ENCODE measurements at places on chromosomes 6 and 20.

DNA sequence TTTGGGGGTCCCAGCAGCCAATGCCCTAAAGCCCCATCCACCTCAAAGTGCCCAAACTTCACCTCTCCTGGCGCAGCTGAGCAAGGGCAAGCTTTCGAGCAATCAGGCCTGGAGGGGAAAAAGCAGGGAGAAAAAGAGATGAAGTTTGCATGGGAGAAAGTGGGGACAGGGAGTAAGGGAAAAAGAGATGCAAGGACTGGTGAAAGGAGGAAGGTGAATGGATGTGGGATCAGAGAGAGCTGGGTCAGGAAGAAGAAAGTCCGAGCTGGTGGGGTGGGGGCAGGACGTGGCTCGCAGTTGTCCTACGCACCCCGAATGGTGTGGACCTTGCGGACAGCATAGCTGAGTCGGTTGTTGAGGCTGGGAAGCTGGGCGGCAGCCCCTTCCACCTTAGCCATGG, 6.5 kb upstream of the PSORS1C2 start:
- peaks cover 18% of the 10 kb centered on the region for H3K36me3 ChIP-seq
- no peak overlapping the region for H3K4me3 ChIP-seq
- no peaks in the 10 kb centered on the region for H3K4me1 ChIP-seq
- H3K27me3 ChIP-seq: no peaks in the 10 kb centered on the region
- no peak overlapping the region for H3K27ac ChIP-seq

DNA sequence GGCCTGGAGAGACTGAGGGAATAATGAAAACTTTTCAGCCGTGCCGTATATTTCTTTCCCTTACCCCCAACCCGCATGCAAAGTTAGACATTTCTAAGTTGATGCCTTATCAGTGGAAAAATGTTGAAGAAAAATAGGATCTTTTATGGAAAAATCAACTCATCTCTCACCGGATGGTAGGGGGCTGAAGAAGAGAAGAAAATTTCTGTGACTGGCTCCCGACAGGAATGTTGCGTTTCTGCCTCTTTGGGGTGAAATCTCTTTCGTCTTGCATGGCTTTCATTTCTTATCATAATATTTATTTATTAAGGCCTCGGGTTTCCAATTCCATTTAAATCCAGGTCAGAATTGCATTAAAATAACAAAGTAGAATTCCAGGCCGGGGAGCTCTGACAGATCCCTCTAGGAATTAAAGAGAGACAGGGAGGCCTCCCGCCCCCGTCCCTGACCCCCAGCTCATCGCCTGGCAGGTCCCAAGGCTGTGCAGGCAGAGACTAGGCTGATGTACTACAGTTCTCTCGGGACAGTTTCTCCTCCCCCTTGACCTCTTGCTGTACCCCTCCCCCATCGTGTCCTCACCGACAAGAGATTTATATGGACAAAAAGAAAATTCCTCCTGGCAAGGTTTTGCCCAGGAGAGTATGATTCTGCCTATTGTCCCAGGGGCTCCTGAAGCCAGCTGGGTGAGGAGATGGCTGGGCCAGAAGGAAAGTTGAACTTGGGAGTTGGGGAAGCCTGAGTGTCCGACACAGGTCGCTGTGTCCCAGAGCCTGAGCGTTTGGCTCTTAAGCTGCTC, 1.3 kb downstream of the SCUBE3 start:
- H3K27ac ChIP-seq: no peak overlapping the region
- H3K4me3 ChIP-seq: no peak overlapping the region
- no peak for DNase-seq
- H3K4me1 ChIP-seq: peaks cover 14% of the 10 kb centered on the region
- H3K36me3 ChIP-seq: no peaks in the 10 kb centered on the region

DNA sequence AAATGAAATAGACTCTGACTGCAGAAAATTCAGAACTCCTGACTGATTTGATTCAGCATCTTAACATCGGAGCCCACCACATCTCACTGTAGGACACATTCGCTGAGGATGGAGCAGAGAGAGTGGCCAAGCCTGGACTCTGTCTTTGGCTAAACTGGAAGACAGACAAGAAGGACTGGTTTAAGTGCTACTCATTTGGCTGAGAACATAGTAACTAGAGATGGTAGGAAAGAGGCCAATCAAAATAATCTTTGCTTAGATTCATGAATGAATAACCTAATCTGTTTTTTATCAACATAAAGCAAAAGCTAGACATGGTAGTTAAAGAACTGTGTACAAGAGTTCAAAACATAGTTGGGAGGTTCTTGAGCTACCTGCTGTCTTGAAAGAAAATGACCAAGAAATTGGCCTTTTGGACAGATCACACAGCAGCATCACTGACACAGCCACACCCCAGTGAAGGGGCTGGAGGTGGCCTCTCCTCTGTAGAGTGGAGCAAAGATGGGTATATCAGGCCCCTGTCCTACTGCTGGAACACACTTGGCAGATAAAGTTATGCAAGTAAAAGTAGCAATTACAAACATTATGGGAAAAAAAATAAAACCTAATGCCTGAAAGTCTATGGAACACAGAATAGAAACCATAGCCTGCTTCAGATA, 87.1 kb upstream of the NT5E start:
- no peaks in the 10 kb centered on the region for H3K36me3 ChIP-seq
- no peak overlapping the region for H3K4me3 ChIP-seq
- H3K27me3 ChIP-seq: no peaks in the 10 kb centered on the region
- no peaks in the 10 kb centered on the region for H3K4me1 ChIP-seq

GRCh38 chr20:2834401-2835110, 5.9 kb downstream of the PCED1A start:
- H3K4me1 ChIP-seq: peaks cover 9% of the 10 kb centered on the region
- DNase-seq: no peak
- peaks cover 6% of the 10 kb centered on the region for H3K36me3 ChIP-seq
- H3K4me3 ChIP-seq: no peak overlapping the region

- H3K27me3 ChIP-seq: no peaks in the 10 kb centered on the region
- H3K27ac ChIP-seq: no peak overlapping the region
- DNase-seq: no peak
- H3K4me1 ChIP-seq: peaks cover 5% of the 10 kb centered on the region
- peaks cover 44% of the 10 kb centered on the region for H3K36me3 ChIP-seq
Observed at GRCh38 chr20:41177636-41178035, 40.3 kb downstream of the PLCG1 start.

GRCh38 chr6:136640132-136640915, 90.1 kb upstream of the MAP7 start:
- no peak overlapping the region for H3K27ac ChIP-seq
- peaks cover 46% of the 10 kb centered on the region for H3K36me3 ChIP-seq
- peaks cover 5% of the 10 kb centered on the region for H3K4me1 ChIP-seq
- DNase-seq: no peak

DNA sequence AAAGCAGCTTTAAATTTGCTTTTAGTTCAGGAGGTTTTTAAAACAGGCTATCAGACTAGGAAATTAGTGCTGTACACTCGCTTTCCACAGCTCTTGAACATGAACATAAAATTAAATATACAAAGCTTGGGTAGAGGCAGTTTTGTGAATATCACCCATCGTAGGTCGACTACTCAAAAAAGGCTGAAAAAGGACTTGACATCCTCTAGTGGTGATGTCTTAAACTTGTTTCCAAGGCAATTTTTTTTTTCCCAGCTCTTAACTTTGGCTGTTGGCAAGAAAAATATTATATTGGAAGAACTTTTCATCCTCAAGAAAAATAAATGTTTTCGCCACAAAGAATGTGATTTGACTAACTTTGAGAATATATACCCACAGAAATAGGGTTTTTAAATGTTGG, 2.9 kb downstream of the MAP7 start:
- no peak overlapping the region for H3K4me3 ChIP-seq
- DNase-seq: no peak
- H3K27ac ChIP-seq: no peak overlapping the region
- H3K27me3 ChIP-seq: peaks cover 19% of the 10 kb centered on the region

DNA sequence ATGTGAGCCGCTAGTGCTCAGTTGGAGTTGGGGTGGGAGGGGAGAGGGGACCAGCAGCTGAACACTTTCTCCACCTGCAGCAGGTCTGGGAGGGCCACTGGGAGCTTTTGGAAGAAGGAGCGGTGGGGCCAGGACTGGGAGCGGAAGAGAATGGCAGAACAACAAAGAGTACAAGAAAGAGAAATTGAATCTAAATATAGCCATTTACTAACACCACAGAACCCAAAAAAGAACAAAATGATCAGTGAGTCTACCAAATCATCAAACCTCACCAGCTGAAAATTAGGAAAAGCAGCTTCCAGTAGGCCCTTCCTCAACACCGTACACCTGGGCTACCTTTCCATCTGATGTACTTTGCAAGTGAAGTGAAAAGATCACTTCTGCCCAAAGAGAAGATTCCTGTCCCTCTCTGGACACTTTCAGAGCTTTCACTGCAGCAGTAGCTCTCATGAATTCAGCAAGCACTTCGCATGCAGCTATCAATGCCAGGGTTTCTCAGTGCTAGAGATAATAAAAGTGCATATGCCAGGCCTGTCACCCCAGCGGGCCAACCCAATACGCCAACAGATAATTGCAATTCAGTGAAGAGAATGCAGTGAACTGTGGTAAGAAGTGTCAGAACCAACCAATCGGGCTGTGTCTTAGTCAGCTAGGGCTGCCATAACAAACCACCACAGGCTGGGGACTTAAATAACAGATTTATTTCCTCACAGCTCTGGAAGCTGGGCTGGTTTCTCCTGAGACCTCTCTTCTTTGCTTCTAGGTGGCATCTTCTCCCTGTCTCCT, 597 bp downstream of the LY86 start:
- peak overlapping the region; percentile 34 for H3K4me3 ChIP-seq
- H3K36me3 ChIP-seq: no peaks in the 10 kb centered on the region
- H3K4me1 ChIP-seq: peaks cover 46% of the 10 kb centered on the region

GRCh38 chr20:35274172-35275092, 3.5 kb downstream of the MMP24OS start:
- peaks cover 37% of the 10 kb centered on the region for H3K4me1 ChIP-seq
- DNase-seq: no peak
- H3K27me3 ChIP-seq: no peaks in the 10 kb centered on the region
- no peak overlapping the region for H3K27ac ChIP-seq
- no peak overlapping the region for H3K4me3 ChIP-seq

- no peaks in the 10 kb centered on the region for H3K4me1 ChIP-seq
- no peaks in the 10 kb centered on the region for H3K36me3 ChIP-seq
- H3K27me3 ChIP-seq: peaks cover 3% of the 10 kb centered on the region
Observed at GRCh38 chr6:104589940-104590339, 269.8 kb downstream of the HACE1 start.

DNA sequence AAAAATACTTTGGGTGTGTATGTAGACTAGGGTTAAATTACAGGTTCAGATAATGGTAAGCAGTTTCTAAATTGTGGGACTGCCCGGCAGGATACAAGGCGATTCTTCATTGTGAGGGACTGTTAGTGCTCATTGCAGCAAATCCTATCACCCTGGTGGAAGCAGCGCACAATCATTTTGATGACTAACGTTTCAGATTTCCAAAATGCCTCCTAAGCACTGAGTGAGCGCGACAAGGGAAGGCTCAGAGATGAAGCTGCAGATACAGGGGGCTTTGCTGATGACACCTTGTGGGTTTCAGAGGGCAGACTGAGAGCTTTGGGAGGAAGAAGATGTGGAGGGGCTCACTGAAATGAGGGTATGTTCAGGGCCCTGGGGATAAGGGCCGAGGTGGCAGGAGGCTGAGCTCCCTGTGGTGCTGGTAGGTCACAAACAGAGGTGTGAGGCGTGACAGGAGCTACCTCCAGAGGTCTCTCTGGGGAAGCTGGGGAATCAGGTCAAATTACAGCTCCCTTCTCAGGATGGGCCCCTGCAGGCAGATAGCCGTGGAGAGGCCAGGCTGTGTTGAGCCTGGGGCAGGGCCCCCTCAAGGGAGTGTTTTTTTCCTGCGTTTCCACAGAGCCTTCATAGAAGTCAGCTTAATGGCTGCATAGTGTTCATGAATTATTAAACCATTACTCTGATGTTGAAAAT, 84.5 kb upstream of the FYN start:
- DNase-seq: no peak
- no peaks in the 10 kb centered on the region for H3K27me3 ChIP-seq
- H3K36me3 ChIP-seq: no peaks in the 10 kb centered on the region
- no peaks in the 10 kb centered on the region for H3K4me1 ChIP-seq
- H3K4me3 ChIP-seq: no peak overlapping the region

DNA sequence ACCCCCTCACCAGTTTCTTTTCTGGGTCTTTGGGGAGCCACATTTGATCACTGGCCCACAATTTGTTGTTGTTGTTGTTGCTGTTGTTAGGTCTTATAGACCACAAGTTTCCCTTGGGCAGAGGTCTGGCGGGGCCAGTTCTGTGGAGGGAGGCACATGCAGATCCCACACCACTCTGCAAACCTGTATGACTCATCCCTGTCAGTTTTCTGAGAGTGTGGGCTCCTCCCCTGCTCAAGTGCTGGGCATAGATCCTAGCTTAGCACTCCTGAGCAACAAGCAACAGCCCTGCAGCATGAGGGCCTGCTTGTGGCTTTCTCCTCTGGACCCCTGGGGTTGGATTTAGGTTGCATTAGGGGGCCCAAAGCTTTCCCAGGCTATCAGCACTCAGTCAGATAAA, 411.1 kb upstream of the HTR1E start:
- H3K27me3 ChIP-seq: no peaks in the 10 kb centered on the region
- no peaks in the 10 kb centered on the region for H3K36me3 ChIP-seq
- DNase-seq: no peak
- H3K4me3 ChIP-seq: no peak overlapping the region

DNA sequence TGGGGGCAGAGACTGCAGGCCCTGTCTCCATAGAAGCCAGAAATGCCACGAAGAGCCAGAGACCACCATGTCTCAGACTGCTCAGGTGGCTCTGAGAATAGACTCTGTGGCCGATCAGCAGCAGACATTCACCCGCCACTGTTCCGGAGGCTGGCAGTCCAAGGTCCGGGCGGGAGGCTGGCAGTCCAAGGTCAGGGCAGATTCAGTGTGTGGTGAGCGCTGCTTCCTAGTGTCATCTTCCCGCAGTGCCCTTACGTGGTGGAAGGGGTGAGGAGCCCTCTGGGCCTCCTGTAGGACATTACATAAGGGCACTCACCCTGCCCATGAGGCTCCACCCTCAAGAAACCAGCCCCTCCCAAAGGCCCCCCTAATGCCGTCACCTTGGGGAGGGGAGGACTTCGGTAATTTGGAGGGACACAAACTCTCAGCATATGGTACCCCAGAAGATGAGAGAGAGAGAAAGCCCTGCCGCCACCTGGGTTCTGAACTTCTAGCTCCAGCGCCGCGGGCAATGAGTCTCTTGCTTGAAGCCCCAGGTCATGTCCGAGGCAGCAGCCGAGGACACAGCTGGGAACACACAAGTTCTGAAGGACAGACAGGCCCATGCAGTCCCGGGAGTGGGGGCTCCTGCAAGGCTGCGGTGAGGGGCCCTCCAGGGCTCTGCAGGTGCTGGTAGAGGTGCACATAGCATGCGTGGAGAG, 36.4 kb downstream of the DACT2 start:
- no peaks in the 10 kb centered on the region for H3K36me3 ChIP-seq
- H3K4me3 ChIP-seq: no peak overlapping the region
- DNase-seq: no peak
- no peak overlapping the region for H3K27ac ChIP-seq

GRCh38 chr6:47252633-47253032, 57.1 kb downstream of the TNFRSF21 start:
- no peaks in the 10 kb centered on the region for H3K27me3 ChIP-seq
- H3K27ac ChIP-seq: no peak overlapping the region
- no peaks in the 10 kb centered on the region for H3K36me3 ChIP-seq

GRCh38 chr20:58950603-58951002, 30.5 kb upstream of the NELFCD start:
- H3K4me3 ChIP-seq: no peak overlapping the region
- DNase-seq: no peak
- H3K27me3 ChIP-seq: no peaks in the 10 kb centered on the region

- no peak for DNase-seq
- H3K4me3 ChIP-seq: no peak overlapping the region
- peaks cover 3% of the 10 kb centered on the region for H3K4me1 ChIP-seq
- H3K27ac ChIP-seq: no peak overlapping the region
- no peaks in the 10 kb centered on the region for H3K27me3 ChIP-seq
Observed at GRCh38 chr6:583635-584034, 73.3 kb downstream of the HUS1B start.
